ENCODE measurements at places on chromosomes 11 and 22.

DNA sequence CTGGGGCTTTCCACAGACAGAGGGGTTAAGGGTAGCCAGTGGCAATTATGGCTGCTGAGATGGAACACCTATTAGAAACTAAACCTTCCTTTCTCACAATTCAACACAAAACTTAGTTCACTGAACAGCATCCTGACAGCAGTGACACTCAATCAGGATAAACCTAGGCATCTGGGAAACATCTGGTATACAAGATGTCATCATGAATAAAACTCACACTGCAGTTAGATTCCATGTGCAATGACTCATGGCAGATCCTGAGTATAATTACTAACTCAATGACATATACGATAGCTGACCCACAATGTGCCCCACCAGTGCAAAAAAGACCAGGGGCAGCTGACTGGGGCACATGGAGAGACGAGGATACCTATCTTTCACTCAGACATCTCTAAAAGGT lies 17.7 kb downstream of the RBFOX2 start:
- DNase-seq, result no peak

GRCh38 chr22:42270510-42271190 lies at the start of gene TCF20:
Gene TCF20, minus strand, starts transcription at chr22:42270653. Its CDS starts 55,348 bp downstream, at chr22:42215305.
- peak; percentile 85 for DNase-seq

GRCh38 chr22:39270792-39271191 lies 26.0 kb upstream of the PDGFB start:
- no peak for DNase-seq

DNA sequence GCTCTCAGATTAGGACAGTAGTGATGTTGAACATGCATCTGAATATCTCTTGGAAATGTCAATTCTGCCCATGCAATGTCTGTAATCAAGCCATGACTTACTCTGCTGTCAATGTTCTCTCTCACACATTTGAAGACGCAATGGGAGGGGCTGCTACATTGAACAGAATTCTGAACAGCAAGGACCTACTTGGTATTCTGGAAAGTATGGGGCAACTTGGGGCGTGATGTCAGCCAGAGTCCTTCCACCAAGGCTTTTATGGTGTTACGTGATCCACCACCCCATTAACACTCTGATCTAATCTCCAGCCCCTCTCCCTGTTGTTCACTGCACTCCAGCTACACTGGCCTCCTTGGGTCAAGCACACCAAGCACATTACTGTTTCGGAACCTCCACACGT lies 7.1 kb upstream of the CD59 start:
- no peak for DNase-seq

DNA sequence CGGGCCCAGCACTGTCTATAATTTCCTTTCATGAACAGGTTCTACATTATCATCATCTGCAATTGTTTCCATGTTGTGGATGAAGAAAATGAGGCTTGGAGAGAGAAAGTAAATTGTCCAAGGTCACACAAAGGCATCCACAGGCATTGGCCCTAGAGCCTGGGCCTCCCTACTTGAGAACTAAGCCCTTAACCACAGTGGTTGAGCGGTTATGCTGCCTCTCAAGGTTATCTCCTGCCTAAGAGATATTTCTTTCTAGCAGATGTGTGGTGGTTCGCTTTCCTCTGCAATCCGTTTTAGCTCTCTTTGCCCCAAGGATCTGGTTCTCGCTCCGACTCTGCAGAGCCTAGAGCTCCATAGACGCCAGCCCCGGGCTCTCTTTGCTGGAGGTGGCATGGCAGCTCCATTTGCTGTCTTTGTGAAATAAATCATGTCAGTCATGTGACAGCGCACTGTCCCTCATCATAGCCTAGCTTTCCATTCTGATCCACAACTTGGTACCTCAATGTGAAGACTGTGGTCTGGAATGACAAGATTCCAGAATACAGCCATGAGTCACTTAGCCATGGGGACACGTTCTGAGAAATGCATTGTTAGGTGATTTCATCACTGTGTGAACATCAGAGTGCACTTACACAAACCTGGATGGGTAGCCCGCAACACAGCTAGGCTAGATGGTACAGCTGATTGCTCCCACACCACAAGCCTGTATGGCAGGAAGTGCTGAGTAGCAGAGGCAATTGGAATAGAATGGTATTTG lies 27.2 kb downstream of the RPS6KA4 start:
- DNase-seq, result no peak

GRCh38 chr11:63767565-63768236 lies 874 bp downstream of the ZFTA start:
- no peak for DNase-seq

DNA sequence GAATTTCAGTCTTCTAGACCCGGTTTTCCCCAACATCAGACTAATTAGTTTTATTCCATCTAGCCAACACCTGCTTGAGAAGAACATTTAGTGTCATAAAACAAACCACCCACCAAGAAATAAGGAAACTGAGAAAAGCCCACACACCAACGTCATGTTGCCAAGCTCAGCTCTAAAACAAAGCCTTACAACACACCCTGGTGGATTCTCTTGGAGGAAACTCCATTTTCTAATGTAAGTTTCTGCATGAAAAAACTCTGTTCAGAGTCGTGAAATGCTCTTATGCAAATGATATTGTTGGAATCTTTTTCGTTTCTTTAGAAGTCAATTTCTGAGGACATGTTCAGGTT lies 105.0 kb upstream of the RAG2 start:
- DNase-seq, result no peak

DNA sequence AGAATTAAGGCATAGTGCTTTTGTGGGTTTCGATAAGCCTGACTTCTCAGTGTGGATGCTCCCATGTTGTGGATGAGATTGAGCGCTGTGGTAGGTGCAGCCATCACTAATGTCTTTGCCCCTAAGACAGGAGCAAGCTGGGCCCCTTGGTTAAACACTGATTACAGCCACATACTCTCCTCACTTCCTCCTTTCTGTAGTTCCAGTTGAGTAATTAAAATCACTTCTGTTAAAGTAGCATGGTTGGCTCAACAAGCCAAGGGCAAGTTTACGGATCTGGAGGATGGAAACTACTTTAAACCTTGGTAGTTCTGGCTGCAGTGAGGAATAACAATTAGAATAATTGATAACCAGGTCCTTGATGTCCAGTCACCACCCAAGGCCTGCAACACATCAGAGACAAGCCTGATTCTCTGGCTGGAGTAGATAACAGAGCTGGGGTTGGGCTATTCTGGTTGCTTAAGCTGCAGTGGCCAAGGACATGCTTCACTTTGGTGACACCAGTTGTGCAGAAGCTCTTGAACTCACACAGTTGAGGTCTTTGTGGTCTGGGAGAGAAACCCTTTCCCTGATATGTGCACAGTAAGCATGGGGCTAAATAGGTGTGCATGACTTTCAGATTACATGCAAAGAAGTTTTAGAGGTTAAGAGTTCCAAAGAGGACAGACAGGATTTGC lies 81.3 kb downstream of the KIRREL3 start:
- DNase-seq, result no peak

DNA sequence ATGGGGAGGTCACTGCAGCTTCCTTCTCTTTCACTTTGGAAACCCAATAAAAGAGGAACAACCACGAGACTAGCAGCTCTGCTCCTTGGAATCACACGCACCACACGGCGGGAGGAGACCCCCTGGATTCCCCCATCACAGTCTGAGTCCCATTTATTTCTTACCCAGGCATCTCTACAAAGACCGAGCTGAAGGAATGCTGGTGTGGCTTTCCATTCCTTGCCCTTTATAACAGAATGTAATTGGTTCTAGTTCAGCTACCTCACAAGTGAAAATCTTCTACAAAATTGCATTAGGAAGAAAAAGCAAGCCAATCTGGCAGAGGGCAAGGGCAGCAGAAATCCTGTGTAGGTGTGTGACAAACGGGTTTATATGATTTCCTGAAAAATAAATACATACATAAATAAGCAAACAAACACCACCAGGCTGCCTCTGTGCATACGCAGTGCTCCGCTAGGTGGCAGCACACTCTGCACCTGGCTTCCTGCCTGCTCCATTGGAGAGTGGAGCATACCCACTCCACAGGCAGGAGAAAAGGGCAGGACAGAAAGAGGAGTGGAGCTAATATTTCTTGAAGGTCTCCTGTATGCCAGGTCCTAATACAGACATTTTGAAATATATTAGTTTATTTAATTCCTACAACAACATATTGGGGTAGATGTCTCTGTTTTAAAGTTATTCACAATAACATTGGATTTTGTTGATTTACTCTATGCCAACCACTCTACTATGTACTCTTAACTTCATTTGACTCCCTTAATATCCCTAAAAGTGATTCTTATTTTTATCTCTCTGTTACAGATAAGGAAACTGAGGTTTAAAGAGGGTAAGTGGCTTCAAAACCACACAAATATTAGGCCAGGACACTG lies 673.1 kb downstream of the KCNA4 start:
- no peak for DNase-seq

DNA sequence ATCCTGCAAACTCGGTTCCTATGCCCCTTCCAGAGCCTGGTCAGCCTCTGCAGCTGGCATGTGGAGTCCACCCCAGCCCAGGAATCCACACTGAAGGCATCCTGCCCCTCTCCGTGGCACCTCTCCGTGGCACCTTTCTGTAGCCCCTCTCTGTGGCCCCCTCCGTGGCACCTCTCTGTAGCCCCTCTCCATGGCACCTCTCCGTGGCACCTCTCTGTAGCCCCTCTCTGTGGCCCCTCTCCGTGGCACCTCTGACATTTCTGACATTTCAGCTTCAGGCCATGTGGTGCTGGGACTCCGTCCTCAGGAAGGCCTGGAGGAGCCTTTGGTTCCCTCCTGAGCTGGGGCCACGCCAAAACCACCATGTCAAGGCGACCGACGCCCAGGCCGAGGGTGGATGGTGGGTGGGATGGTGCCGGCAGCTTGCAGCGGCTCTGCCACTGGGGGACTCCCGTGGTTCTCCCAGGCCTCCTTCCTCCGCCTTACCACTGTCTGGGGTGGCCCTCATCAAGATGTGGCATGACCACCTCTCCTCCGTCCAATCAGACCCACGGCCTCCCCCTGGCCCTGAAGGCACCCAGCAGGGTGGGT lies 1518.5 kb downstream of the BRD1 start:
- no peak for DNase-seq

DNA sequence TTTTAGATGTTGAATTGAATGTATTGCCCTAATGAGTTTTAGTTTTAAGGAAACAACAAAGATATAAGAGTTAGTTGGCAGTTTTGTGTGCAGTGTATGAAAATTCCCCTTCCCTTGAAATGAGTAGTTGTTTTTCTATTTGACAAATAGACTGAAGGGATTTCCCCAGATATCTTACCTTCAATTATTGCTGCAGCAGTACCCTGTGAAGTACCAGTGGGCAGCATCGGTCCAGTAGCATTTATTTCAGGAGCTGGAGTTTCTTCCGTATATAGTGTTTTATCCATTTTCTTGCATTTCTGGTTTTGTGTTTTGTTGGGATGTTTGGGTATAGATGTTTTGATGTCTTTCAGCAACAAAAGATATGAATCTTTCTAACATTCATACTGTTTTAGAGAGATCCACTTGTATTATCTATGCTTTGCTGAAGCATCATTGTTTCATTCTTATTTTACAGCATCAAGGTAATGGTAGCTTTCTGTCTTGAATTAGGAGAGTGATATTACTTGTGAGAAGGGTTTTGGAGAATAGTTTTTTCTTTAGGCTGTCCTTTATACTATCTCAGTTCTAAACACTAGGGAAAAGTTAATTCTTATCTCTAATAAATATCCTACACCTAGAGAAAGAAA lies 7.4 kb downstream of the KMT2A start:
- no peak for DNase-seq

- no peak for DNase-seq
Measured at GRCh38 chr11:75966537-75967287, 151.7 kb downstream of the UVRAG start.

DNA sequence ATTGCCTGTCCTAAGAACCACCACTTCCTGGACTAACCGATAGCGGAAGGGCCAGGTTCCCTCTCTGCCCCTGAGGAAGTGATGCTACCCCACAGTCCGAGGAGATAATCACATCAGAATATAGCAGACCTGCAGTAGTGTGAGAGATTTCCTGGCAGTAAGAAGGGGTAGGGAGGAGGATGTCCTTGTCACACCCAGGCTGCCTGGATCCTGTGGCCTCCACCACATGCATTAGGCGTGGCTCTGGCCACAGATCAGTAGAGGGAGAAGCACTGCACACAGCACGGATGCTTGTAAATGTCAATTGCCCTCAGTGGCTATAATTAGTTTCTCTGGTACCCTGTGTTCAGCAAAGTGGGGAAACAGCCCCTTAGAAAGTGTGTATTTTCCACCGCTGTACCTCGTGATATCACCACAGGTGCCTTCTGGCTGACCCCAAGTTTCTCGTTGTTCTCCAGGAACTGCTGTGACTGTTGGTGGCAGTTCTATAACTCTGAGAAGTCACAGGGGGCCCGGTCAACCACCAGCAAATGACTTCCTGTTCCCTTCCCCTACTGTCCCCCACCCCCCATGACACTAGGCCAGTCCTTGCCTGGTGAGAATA lies 61.8 kb downstream of the UBASH3B start:
- no peak for DNase-seq

DNA sequence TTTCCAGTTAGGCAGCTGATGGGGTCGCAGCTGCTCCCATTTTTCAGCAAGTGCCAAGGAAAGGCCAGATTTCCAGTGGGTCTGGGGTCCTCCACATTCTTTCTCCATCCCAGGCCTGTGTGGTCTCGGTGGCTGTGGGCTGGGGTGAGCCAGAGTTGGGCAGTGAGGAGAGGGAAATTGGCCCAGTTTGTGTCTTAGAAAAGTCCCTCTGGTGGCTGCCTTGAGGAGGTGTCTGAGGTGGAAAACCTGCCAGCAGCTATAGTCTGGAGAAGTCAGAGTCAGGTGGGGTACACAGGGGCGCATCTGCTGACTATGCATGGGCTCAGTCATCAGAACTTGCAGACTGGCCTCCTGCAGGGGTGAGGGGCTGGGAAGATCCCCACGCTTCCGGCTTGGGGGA lies 30.5 kb downstream of the MRGPRD start:
- no peak for DNase-seq

- DNase-seq, result no peak
Measured at GRCh38 chr11:84887055-84887629, 740.0 kb downstream of the DLG2 start.

DNA sequence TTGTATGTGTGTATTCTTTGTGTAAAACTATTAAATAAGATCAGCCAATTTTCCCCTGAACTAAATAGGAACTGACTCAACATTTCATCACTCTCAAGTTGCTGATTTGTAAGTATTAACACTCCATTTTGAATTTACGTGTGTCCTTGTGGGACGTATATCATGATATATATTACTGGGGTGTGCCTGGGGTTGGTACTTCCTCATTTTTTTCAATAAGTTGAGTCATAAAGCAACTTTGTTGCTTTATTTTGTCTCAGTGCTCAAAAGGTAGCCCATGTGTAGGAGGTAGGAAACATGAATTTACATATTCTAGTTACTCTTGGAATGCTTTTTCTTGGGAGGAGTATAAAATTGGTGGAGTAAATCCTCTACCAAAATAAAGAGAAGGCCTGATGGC lies 193.9 kb upstream of the RAG2 start:
- DNase-seq, result no peak
